ENCODE measurements at places on chromosomes 5 and 9.

- DNase-seq: no peak
These were observed 19.6 kb downstream of the CRB2 start for GRCh38 chr9:123375469-123376132.

DNA sequence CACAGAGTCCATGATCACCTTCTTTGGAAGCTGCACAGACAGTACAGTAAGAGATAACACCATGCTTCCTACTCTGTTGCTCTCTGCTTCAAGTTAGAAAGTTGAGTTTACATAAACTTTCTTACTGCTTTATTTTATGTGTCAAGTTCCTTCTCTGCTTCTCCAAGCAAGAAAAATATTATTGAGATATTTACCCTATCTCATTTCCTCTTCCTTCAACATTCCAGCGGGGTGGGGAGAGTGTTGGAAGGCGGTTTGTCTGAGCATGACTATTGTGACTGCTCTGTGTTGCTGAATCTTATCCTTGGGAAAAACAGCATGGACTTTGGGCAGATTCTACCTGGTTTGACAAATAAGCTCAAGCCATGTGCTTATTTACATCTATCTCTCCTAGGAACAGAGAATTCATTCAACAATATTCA lies 66.9 kb upstream of the EPB41L4A start:
- no peak for DNase-seq

GRCh38 chr5:17024686-17025180 lies 88.6 kb upstream of the MYO10 start:
- DNase-seq: no peak

GRCh38 chr9:68651280-68651893 lies 53.7 kb upstream of the PIP5K1B start:
- no peak for DNase-seq

- DNase-seq: no peak
These were observed 21.0 kb downstream of the CDKL3 start for GRCh38 chr5:134345996-134346395.

- DNase-seq: no peak
These were observed 208.6 kb downstream of the GRIA1 start for GRCh38 chr5:153699035-153699434.

DNA sequence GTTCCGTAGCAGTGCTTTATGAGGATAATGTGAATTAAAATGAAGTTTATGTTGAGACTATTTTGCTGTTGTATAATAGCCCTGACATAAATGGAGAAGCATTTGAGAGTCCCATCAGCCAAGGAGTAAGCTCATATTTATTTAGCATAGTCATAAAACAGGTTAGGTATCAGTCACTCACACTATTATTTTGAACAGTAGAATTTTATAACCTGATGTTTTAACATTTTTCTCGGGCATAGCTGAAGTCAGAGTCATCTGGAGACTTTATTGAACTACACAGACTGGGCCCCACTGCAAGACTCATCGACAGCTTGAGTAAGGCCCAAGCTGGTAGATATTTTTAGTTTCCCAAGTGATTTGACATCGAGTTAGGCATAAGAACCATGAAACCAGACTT lies 620.3 kb upstream of the WWC1 start:
- DNase-seq: no peak

DNA sequence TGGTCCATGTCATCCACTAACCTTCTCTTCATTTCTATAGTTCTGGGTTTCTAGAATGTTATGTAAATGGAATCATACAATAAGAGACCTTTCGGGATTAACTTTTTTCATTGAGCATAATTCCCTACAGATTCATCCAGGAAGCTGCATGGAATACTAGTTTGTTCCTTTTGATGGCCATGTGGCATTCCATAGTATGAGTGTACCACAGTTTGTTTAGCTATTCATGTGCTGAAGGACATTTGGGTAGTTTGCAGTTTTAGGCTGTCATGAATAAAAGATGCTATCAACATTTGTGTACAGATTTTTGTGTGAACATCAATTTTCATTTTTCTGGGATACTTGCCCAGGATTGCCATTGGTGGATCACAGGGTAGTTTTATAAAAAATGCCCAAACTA lies 6.8 kb upstream of the SPTLC1 start:
- no peak for DNase-seq

- DNase-seq: no peak
These were observed 91.3 kb upstream of the RASEF start for GRCh38 chr9:83154087-83154736.

DNA sequence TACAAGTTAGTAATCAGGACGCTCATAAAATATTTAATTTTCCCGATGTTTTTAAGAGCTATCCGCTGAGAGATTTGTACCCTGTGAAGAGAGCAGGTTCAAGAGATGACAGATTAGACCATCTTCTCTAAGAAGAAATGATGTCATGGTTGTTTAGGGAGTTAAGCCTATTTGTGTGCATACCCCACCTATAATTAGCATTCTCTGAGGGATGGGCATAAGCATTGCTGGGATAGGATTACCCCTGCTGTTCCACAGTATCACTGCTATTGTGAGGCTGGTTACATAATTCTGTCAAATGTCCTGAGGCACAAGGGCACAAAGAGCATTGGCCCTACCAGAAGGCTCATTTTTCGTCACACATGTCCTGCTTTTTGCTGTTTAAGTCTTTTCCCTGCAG lies 687.0 kb downstream of the CETN3 start:
- no peak for DNase-seq

DNA sequence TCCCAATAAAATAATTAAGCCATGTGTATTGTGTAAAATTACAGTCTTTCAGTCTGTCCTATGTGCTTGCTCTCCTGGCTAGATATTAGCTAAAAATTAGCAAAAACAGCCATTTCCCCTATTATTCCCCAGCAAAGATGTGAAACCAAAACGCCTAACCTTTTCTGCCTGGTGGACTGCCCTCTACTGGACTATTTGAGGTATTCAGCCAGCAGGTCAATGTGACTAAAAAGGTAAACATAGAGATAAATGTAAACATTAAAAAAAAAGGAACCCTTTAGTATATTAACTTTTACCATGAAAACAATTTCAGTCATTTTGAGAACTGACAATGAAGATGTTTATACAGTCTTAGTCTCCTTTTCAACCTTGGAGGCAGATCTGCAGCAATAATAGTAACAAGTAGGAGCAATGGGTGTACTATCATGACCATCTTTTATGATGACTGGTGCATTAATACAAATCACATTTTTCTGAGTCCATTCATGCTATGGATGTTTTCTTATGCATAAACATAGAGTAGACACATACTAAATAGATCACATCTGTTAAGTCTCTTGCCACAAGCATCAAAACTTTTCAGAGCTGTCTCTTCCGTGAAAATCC lies 10.1 kb downstream of the ATG12 start:
- DNase-seq: peak; percentile 41

DNA sequence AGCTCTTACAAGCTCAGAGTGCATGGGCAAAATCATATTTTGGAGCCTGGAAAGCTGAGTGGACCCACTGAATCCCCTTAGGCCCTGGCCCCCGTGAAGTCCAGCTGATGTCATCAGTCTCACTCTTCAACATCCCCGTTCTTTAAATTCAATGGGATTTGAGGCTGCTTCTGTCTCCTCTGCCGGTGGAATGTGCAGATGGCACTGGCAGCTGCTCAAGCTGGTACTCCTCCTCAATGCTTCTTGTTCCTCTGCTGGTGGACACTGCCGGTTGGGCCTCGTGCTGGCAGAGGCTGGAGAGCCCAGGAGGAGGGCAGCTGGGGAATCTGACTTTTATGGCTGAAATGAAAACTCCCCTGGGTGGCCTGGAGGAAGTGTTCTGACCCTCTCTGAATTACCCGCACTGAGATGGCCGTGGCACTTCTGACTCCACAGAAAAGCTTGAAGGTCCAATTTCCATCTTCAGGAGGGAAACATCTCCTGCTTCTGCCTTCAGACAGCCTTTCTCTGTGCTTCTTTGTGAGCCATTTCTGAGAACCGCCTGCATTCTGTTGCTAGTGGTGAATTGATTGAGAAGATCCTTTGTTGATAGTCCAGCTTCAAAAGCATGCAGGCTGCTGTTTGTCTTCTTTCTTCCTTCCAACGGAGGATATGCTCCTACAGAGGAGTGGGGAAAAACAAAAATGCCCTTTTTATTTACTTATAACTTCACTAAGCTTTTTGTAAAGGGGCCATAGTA lies 298.9 kb downstream of the TMEM38B start:
- no peak for DNase-seq

- DNase-seq: no peak
These were observed 39.3 kb downstream of the AMBP start for GRCh38 chr9:114038724-114039313.

DNA sequence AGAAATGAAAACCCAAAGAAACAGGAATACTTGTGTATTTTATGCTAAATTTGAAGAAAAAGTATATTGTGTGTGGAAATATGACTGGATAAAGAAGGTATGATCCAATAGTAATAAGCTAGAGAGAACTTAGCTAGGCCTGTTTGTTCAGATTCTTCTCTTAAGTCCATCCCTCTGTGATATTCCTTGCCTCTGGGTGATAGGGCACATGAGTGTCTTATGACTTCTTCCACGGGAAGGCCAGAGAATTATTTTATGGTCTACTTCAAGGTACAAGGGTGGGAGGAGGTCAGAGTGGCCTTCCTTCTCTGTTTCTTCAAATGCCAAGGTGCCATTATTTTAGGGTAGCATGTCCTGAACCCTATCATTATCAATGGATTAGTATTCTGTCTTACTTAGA lies 113.7 kb downstream of the NDUFS4 start:
- DNase-seq: no peak

- DNase-seq: no peak
These were observed 219.5 kb upstream of the TMEM161B start for GRCh38 chr5:88488130-88488529.

GRCh38 chr9:122883125-122883524 lies 22.0 kb downstream of the RC3H2 start:
- DNase-seq: no peak

GRCh38 chr9:132637351-132637750 lies 32.4 kb downstream of the DDX31 start:
- DNase-seq: no peak

GRCh38 chr9:106596984-106597383 lies 266.0 kb upstream of the ZNF462 start:
- DNase-seq: no peak

GRCh38 chr9:135076876-135077430 lies 10.5 kb upstream of the OLFM1 start:
- DNase-seq: no peak

GRCh38 chr5:41772056-41772455 lies 98.2 kb downstream of the OXCT1 start:
- no peak for DNase-seq

DNA sequence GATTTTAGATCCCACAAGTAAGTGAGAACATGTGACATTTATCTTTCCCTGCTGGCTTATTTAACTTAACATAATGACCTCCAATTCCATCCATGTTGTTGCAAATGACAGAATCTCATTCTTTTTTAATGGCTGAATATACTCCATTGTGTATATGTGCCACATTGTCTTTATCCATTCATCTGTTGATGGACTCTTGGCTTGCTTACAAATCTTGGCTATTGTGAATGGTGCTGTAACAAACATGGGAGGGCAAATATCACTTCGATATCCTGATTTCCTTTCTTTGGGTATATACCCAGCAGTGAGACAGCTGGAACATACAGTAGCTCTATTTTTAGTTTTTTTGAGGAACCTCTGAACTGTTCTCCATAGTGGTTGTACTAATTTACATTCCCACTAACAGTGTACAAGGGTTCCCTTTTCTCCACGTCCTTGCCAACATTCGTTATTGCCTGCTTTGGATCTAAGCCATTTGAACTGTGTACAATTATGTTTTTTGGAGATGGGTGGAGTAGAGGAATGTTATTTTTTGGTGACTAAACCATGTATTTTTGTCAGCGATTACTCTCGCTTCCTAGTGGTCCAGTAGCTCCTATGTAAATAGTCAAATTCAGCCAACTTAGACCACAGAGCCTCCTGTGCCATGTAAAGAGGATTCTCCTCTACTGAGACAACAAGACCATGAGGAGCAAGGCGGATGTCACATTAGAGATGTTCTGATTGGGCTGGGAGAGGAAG lies 60.6 kb downstream of the TNFSF15 start:
- no peak for DNase-seq

DNA sequence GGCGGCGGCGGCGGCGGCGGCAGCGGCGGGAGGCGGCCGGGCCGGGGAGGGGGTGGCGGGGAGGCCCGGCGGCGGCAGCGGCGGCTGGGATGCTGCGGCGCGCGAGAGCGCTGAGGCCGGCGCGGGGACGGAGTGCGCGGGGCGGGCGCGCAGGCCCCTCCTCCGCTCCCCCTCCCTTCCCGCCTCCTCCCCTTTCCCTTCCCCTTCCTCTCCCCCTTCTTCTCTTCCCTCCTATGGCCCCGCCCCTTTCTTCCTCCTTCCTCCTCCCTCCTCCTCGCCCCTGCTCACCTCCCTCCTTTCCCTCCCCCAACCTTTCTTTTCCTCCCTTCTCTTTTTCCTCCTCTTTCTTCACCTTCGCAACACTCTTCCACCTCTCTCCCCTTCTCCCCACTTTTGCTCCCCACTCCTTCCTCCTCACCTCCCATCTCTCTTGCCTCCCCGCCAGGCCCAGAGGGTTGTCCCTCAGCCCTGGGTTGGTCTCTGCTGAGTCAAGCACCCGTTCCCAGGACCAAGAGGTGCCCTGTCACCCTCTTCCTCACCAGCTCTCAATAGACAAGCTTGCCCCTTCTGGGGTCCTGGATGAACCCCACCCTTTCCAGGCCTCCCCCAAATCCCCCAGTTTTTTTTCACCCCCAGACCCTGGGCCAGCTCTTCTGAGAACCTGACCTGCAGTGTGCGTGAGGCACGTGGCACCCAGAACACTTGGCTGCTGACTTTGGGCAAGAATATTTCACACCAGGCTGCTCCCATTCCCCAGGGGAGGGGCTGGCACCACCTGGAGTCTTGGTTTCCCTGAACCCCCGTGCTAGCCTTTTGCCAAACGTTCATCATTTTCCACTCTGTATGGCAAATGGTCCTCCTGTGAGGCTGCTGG lies at the start of gene SEMA4D:
TSS of gene SEMA4D (minus strand) at position 136 of the 874 bp plus-strand sequence. CDS start 92,657 bp downstream, outside the sequence.
- peak; percentile 71 for DNase-seq

- no peak for DNase-seq
These were observed 28.0 kb downstream of the ADAMTSL1 start for GRCh38 chr9:18501949-18502348.

DNA sequence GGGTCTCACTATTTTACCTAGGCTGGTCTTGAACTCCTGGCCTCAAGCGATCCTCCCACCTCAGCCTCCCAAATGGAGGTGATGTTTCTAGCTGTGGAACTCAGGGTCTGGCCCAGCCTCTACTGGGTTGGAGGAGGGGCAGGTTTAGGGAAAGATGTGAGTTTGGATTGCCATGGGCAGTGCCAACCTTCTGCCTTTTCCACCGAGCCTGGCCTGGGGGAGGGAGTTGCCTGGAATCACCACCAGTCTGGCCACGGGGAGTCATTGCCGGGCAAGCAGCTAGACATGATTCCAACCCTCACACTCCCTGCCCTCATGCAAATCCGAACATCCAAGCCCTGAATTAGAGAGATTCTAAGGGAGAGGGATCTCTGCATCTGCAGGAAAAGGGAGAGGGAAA lies 21.0 kb upstream of the VDAC1 start:
- no peak for DNase-seq

GRCh38 chr9:14238518-14238917 lies 75.4 kb downstream of the NFIB start:
- no peak for DNase-seq

- DNase-seq: no peak
These were observed 414.7 kb downstream of the KDM4C start for GRCh38 chr9:7172154-7173115.
